ENCODE measurements at places on chromosomes 6 and 20.

GRCh38 chr6:42013134-42013516 lies 37.2 kb upstream of the TAF8 start:
- DNase-seq, result no peak

- DNase-seq, result no peak
Measured at GRCh38 chr6:15152700-15153099, 93.2 kb upstream of the JARID2 start.

DNA sequence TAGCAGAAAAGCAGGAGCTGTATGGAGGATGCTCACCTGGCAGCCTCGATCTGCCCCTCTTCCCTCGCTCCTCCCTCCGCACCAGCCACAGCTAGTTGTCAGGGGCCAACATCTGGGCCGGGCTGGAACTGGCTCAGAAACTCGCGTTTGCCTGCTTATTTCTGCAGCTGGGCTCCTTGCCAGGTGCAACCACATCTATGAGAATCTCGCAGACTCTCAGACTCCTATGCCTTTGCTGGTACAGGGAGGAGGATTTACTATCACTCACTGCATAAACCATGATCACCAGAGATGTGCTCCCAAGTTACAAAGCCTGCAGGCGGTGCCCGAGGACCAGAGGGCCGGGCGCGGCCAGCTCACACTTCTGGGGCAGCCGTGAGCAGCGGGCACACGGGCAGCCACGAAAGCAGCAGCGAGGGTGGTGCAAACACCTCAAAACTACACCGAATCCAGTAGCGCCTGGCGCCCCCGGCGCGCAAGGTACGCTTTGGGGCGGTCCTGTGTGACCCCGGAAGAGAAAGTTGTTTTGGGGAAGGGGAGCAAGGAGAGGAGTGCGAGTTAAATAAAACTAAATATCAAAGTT lies 577 bp upstream of the LRRC1 start:
- no peak for DNase-seq

- DNase-seq, result no peak
Measured at GRCh38 chr6:24982231-24982630, 46.5 kb upstream of the RIPOR2 start.

GRCh38 chr6:130070792-130071191 lies 52.4 kb downstream of the L3MBTL3 start:
- DNase-seq, result no peak

GRCh38 chr6:169490246-169490641 lies 211.6 kb downstream of the WDR27 start:
- DNase-seq, result no peak

DNA sequence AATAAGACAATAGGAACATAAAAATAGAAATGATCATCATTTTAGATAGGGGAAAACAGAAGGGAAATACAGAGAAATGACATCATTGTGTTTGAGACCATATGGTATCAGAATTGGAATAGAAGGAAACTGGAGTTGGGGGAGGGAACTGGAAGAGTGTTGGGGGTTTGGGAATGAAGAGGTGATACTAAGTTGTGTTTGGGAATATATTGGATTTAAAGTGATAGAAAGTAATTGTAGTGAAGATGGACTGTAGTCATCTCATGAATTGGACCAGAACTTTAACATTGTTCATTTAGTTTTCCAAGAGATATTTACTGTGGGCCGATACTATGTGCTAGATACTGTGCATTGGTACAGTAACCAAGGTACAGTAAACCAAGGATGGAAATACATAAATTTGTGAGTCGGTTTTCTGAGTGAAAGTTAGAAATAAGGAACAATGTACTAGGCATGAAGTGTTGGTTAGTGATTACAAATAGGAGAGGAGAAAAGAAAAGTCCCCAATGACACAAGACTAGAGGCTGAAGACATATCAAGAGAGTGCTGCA lies 32.3 kb downstream of the KCNQ5 start:
- no peak for DNase-seq

All from activated CD8-positive, alpha-beta memory T cell treated with anti-CD3 and anti-CD28 coated beads for 4 hours (primary cell).